ENCODE measurements at places on chromosomes 3 and 15.

DNA sequence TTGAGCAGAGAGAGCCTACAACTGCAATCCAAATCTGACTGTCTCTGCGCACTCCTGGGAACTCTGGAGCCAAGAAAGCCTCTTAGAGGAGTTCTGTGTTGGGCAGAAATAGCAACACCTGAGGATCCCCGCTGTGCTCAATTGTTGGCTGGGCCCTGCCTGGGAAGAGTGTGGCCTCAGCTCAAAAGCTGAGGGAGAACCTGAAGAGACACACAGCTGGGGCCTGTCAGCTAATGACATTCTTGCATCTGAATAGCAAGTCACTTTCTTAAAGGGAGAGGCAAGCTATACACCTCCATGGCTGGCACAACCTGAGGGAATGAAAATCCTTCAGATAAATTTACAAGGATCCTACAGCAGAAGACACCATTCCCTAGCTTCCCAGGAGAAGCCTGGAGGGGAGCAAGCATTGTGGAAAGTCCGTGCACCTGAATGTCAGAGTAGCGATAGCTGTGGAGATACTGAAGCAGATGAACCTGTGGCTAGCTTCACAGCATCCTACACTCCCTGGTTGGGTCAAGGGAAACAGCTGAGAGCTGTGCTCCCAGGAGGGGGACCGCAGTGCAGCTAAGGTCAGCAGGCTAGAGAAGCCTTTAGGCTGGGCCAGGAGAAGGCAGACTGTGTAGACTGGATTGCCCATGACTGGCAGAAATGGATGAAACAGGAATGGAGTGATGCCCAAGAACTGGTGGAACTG lies 159.9 kb upstream of the PFN2 start:
- DNase-seq, result no peak

GRCh38 chr3:9685216-9686049 lies 18.2 kb upstream of the CPNE9 start:
- DNase-seq, result no peak

- DNase-seq, result no peak
Observed at GRCh38 chr3:120025520-120025919, 68.7 kb downstream of the GSK3B start.

DNA sequence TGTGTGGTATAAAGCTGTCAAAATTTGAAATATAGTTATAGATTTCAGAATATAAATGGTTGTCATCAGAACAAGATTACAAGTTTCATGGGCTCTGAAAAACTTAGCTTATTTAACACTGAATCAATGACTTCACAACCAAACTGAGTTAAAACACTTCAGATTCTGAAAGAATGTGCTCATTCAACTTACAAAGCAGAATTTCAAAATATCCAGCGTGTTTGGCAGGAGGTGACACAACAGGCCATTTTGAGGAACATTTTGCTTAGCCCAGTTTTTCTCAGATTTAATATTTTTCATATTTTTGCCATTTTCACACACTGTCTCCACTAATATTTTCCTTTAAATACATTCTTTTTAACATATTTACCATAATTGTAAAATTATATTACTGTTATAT lies 781.1 kb downstream of the TUSC7 start:
- DNase-seq, result peak; percentile 70

DNA sequence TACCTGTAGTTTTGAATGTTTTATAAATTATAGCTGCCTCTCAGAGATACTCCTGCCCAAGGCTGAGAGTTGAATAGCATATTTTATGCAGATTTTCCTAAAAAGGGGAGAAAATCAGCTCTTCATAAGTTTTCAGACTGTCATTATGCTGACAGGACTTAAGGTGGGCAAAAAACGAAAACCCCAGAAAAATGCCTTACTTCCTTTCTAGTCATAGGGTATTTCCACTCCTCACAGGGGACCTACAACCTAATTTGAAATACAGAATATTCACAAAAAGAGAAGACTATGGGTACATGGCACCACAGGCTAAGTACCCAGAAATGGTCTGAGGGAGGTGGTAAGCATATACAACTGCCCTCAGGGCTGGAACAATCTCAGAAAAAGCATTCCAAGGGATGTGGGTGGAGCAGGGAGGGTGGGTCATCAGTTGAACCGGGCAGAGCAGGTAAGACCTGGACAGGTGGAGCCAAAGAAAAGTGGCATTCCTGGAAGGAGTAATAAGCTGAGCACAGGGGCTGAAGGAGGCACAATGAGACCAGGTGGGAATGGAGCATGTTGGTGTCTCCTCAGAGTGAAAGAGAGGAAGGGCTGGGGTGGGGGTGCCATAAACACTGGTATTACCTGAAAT lies 10.6 kb upstream of the OXSR1 start:
- no peak for DNase-seq

DNA sequence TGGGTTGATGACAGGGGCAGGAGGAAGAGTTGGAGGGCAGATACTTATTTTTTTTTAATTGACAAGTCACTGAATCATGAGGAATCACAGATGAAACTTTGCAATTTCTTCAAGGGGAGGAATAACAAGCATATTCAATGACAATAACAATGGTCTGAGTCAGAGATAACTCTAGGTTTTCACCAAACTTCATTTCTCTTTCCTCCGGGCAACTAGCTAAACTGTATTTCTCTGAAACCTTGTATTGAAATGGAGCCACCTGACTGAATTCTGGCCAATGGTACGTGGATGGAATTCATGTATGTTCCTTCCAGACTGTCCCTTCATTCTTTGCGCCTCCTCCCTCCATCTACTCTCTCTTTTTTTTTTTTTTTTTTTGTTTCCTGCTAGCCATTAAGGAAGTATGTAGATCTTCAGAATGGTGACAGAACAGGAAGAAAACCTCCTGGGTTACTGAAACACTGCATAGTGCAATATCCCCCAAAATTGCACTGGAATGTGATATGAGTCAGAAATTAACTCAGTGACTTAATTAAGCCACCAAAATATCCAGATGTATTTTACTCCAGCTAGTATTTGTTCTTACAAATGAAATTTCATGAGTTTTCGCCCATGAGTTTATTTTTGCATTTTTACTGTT lies 495.4 kb downstream of the OTOL1 start:
- DNase-seq, result no peak

GRCh38 chr3:138230525-138230924 lies 43.4 kb downstream of the ARMC8 start:
- DNase-seq, result no peak

- DNase-seq, result no peak
Observed at GRCh38 chr3:12901623-12902045, 60.3 kb upstream of the RPL32 start.

DNA sequence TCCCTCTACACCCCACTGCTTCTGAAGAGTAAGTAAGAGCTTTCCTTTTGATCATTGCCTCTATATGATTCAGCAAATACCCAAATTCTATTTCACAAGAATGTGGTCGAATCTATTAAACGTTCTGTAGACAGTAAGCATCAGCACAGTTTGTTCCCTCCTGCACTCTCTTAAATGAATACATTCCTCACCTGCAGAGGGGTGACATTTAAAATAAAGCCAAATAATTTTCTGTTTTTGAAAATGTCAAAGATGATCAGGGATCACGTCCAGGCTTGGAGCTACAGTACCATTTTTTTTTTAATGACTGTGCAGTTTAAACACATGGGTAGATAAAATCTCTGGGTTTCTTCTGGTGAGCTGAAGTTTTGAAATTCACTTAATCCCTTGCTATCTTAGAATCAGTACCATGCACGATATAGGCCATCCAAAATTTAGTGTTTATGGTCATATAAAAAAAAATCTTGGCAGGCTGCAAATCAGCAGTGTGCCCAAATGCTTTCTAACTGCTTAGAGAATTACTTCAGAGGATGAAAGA lies 12.8 kb downstream of the PYDC2 start:
- no peak for DNase-seq

DNA sequence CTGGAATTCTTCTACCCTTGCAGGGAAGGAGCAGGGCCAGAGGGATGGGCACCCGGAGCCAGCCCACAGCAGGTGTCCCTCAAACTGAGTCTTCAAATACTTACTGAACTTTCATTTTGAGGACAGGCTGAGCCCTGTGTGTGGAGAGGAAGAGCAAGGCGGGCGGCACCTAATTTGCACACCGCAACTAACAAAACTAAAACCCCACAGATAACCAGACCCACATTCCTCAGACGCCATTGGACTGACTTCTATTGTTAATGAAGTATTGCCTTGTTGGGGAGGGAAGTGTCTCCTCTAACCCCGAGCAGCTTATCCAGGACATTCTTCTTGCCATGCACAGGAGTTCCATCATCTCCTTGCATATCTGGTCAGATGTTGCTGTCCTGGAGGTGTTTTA lies 105.2 kb upstream of the NR2E3 start:
- DNase-seq, result no peak

- DNase-seq, result no peak
Observed at GRCh38 chr3:155745795-155746550, 1.1 kb upstream of the PLCH1 start.

GRCh38 chr15:73560501-73561117 lies 72.6 kb downstream of the NPTN start:
- DNase-seq, result peak; percentile 68

DNA sequence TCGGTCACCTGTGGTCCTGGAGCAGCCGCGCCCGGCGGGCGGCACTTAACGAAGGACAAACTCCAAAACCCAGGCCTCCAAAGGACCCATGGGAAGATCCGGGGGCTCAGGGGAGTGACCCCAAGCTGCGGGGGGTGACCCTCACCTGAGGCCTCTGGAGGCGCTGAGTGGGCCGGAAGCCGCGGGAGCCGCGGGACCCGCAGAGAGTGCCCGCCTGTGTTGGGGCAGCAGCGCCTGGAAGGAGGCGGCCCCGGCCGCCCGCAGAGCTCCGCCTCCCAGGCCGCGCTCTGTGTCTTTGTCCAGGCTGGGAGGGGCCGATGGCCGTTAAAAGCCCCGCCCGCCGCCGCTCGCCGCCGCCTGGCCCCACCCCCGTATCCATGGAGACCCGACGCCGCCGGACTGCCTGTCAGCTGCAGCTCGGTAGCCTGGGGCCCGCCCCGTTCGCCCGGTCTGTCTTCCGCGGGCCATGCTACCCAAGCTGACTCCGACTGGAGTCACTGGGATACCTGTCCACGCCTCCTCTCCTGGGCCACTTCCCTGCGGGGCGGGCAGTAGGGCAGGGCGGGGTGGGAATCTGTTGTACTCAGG lies 15.3 kb upstream of the FANCD2 start:
- peak; percentile 92 for DNase-seq

GRCh38 chr3:193885832-193886231 lies 250.1 kb upstream of the HES1 start:
- DNase-seq, result peak; percentile 13

GRCh38 chr3:158642474-158643210 lies 1.7 kb upstream of the GFM1 start:
- no peak for DNase-seq

GRCh38 chr3:188362405-188362831 lies 208.5 kb downstream of the LPP start:
- peak; percentile 19 for DNase-seq

DNA sequence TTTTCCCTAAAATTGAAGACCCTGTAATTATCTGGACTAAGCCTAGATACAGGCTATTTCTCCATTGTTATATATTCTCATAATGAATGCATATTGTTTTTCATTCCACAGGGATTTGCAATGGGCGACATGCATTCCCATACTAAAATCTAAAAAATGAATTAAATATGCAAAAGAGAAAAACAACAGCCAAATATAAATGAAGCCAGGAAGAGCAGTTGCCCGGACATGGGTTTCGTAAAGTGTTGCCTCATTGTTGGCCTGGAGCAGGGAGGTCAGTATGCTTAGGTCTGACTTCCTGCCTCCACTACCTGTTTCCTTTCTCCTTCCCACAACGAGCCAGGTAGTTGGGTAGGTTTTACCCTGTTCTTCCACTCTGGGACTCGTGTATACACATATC lies 27.1 kb upstream of the SLCO3A1 start:
- no peak for DNase-seq

Measured in inflammatory macrophage treated with lipopolysaccharide for 4 hours (primary cell).